ENCODE measurements at places on chromosomes 16 and 17.

DNA sequence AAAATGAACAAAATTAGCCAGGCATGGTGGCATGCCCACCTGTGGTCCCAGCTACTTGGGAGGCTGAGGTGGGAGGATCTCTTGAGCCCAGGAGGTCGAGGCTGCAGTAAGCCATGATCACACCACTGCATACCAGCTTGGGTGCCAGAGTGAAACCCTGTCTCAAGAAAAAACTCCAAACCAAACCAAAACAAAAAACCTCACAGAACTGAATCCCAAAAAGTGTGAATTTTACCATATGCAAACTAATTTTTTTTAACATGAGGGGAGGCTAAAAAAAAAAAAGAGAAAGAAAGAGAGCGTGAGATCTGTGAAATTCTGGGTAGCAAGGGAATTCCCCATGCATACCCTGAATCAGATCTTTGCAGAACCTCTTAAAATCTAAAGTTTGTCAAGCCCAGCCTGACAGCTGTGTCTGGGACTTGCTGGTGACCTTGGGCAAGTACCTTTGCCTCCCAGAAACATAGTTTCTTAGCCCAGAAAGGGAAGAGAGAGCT, 17.1 kb upstream of the CDH1 start:
- DNase-seq, result no peak

DNA sequence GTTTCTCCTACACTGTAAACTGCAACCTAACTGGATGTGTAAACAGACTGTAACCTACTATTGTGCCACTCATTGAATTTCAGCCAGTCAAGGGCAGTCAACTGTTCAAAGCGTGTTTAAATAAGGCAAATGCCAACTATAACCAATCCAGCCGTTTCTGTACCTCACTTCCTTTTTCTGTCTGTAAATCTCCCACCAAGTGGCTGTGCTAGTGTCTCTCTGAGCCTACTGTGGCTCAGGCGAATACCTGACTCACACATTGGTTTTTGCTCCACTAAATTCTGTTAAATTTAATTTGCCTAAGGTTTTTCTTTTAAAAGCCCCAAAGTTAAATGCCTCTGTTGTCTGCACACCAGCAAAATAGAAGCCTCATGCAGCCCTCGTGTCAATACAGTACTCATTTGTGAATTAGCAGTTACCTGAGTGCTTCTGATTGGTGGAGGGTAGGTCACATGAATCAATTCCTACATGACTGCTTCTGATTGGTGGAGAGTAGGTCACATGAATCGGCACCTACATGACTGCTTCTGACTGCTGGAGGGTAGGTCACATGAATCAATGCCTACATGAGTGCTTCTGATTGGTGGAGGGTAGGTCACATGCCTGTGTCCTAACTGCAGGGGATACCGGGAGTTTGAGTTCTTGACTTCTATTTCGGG, 31.1 kb upstream of the CCR7 start:
- DNase-seq, result no peak

DNA sequence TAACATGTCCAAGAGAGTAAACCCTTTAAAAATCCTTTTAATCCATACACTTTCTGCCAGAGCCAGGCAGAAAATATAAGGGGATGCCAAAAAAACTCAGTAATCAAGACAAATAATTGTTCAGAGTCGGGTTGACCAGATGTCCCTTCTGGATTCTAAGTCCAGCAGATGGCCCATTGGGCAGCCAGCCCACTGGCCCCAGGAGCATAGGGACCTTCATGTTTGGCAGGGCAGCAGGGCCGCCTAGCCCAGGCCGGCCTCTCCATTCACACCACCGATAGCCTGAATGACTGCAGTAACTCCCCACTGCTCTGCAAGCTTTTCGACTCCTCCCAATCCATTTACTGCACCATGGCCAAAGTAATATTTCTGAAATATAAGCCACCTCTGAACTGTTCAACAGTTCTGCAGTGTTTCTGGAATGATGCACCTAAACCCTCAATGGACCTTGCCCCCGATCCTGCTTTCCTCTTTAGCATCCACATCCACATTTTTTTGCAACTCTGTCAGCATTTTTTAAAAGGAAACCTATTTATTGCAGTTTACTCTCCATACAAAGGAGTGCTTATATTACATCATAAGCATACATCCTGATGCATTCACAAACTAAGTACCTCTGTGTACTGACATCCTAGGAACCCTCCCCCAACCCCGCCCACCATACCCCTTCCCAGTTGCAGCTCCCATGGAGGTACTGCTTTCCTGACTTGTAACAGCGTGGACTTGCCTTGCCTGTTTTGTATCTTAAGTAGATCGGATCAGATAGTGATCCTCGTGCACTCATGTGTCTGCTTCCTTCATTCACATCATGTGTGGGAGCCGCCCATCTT, 46.4 kb downstream of the LDHD start:
- no peak for DNase-seq

DNA sequence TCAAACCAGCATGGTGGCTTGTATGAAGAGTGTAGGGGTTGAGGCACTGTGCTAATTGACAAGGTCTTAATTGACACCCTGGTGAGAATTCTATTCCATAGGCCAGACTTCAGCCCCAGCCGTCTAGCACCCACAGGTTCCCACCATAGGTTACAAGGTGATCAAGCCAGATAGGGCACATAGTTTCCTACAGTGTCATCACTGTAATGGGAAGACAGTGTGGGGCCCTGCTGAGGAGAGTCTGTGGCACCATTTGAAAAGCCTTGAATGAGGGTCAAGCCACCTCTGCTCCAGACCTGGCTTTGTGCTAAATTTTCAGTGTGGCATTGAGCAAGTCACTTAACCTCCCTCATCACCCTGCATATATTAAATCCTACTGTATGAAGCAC, 36.2 kb downstream of the YPEL2 start:
- DNase-seq, result no peak

GRCh38 chr17:61996916-61997605, 68.0 kb downstream of the MED13 start:
- DNase-seq, result no peak

- no peak for DNase-seq
Observed at GRCh38 chr17:55487695-55488432, 23.4 kb downstream of the SMIM36 start.
